ENCODE measurements at places on chromosomes 7 and 10.
A peak's percentile ranks its signal among the peaks of the same experiment; 100 is the strongest.

GRCh38 chr10:543862-544822, 145.3 kb downstream of the DIP2C start:
- no peak overlapping the region for H3K4me3 ChIP-seq
- no peaks in the 10 kb centered on the region for H3K27me3 ChIP-seq
- no peak overlapping the region for H3K27ac ChIP-seq
- DNase-seq: no peak
- H3K36me3 ChIP-seq: no peaks in the 10 kb centered on the region

DNA sequence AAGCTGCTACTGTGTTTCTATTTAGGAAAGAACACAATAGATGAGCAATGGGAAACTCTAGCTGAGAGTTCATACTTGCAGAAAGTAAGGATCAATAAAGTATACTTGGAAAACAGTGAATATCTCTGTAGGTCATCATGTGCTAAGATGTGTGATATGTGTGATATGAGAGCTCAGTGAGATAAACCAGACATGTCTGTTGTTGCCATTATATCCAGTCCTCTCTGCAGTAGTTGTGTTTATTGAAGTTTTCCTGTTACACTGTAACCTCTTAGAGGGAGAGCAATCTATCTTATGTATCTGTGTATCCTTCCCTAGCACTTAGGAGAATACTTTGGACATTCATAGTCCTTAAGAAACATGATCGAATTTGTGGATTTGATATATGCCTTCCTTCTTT, 19.1 kb downstream of the TRUB1 start:
- H3K27ac ChIP-seq: no peak overlapping the region
- H3K36me3 ChIP-seq: peaks cover 4% of the 10 kb centered on the region
- H3K27me3 ChIP-seq: no peaks in the 10 kb centered on the region
- no peak overlapping the region for H3K4me3 ChIP-seq
- DNase-seq: no peak
- peaks cover 3% of the 10 kb centered on the region for H3K4me1 ChIP-seq

DNA sequence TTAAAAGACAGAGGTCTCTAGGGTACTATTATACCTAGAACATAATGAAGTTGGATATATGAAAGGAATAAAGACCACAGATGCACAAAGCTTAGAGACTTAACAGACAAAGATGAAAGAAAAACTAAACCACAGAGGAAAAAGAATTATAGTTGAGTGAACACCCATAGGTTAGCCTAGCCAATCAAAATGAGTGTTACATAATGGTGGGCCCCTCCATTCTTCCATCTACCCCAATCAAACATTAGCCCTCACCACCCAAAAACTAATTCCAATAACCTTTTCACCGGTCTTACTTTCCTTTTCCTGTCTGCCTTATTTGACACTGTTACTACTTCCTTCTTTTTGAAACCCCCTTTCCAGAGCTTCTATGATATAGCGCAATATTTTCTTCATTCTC, 130.1 kb downstream of the ELMO1 start:
- no peak for DNase-seq
- no peak overlapping the region for H3K27ac ChIP-seq
- no peak overlapping the region for H3K4me3 ChIP-seq
- no peaks in the 10 kb centered on the region for H3K36me3 ChIP-seq

DNA sequence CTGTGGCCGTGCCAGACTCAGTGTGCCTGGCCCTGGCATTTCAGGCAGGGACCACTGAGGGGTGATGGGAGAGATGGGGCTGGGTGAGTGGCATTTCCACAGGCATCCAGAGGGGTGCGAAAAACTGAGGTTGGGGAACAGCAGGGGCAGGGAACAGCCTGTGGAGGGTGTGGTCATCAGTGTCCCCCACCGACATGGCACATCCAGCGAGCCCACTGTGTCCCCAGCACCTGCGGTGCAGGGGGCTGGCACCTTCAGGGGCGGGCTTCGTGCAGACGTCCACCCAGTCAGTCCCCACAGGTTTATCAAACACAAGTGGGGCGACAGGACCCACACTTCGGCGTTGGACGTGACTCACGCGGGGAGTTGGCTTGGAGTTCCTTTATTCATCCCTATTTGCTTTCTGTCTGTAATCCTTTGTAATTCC, 14.8 kb downstream of the CUX1 start:
- no peaks in the 10 kb centered on the region for H3K27me3 ChIP-seq
- H3K27ac ChIP-seq: no peak overlapping the region
- H3K4me1 ChIP-seq: no peaks in the 10 kb centered on the region
- no peak overlapping the region for H3K4me3 ChIP-seq
- peaks cover 6% of the 10 kb centered on the region for H3K36me3 ChIP-seq
- DNase-seq: no peak

- H3K4me1 ChIP-seq: no peaks in the 10 kb centered on the region
- H3K27me3 ChIP-seq: no peaks in the 10 kb centered on the region
Measured at GRCh38 chr7:74202841-74203556, 6.8 kb upstream of the LAT2 start.

DNA sequence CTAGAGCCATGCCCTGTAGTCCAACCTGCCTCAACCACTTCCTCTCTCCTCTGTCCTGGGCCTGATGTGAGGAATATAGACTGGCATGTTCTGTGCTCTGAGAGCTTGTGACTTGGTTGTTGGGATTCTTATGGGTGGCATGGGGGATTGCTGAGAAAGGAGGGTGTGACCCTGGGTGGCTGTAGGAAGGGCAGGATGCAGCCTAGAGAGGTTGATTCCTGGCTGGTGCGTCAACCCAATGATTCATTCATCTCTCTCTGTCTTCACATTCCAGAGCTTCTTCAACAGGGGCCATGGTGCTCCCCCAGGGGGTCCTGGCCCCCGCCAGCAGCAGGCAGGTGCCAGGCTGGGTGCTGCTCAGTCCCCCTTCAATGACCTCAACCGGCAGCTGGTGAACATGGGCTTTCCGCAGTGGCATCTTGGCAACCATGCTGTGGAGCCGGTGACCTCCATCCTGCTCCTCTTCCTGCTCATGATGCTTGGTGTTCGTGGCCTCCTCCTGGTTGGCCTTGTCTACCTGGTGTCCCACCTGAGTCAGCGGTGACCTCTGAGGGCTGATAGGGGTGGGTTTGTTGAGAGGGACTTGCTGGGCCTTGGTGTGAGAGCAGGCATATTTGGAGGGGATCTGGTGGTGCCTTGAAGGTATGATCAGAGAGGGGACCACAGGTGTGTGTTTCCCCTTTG, 2.6 kb downstream of the FAM241B start:
- no peaks in the 10 kb centered on the region for H3K27me3 ChIP-seq
- H3K36me3 ChIP-seq: peaks cover 20% of the 10 kb centered on the region
- DNase-seq: no peak
- no peak overlapping the region for H3K4me3 ChIP-seq

DNA sequence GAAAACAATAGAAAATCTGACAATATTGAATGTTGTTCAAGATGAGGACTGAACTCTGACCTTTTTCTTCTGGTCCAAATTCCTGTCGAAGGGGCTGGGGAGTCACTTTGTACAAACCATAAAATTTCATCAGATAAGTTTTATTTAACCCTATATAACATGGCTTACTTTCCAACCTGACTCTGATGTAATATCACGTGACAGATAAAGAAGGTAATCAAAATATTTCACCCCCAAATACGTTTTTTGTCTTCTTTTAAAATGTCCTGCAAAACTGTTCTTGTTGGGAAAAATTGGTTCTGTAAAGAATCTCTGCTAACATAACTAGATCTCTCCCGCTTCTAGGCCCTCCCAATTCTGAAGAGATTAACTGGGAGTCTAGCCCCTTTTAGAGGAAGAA, 90.9 kb upstream of the MDFIC start:
- H3K27ac ChIP-seq: no peak overlapping the region
- no peaks in the 10 kb centered on the region for H3K4me1 ChIP-seq
- no peak overlapping the region for H3K4me3 ChIP-seq
- no peaks in the 10 kb centered on the region for H3K27me3 ChIP-seq

DNA sequence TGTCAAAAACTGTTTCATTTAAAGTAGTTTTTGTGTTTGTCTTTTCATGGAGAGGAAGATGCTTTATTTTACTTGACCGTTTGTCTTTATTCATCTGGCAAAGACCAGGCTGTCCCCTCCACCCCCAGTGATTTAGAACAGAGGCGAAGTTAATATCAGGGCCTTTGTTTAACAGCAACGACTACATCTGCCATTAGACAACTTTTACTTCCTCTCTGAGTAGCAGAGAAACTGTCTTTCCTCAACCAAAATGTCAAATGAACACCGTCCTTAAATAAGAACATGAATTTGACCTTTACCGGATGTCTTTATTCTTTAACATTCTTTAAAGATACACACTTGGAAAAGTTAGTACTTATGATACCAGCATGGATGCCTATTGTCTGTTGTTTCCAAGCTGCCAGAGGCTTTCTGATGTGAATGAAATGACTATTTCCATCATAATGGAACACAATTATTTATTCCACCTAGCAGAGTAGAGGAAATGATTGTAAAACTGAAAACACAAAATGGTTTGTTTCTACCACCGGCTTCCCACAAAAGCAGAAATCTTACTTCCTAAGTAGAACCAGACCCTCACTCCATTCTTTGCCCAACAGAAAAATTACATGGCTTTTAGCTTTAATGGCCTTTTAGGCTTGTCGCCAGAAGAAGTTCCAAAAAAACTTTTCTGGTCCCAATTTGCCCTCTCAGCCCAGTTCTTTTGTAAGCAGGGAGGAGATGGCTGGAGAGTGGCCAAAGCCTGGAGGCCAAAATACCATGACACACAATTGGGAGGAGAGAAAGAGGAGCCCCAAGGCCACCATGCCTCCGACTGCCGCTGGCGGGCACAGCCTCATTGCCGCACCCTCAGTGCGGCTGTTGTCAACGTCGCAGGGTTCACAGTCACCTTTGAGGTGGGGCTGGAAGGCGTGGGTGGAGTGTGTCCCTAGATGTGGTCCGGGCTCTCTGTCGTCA, 168.5 kb downstream of the TEX36 start:
- peaks cover 3% of the 10 kb centered on the region for H3K4me1 ChIP-seq
- no peaks in the 10 kb centered on the region for H3K36me3 ChIP-seq
- H3K27me3 ChIP-seq: no peaks in the 10 kb centered on the region
- no peak overlapping the region for H3K4me3 ChIP-seq
- no peak overlapping the region for H3K27ac ChIP-seq
- peak; percentile 93 for DNase-seq

DNA sequence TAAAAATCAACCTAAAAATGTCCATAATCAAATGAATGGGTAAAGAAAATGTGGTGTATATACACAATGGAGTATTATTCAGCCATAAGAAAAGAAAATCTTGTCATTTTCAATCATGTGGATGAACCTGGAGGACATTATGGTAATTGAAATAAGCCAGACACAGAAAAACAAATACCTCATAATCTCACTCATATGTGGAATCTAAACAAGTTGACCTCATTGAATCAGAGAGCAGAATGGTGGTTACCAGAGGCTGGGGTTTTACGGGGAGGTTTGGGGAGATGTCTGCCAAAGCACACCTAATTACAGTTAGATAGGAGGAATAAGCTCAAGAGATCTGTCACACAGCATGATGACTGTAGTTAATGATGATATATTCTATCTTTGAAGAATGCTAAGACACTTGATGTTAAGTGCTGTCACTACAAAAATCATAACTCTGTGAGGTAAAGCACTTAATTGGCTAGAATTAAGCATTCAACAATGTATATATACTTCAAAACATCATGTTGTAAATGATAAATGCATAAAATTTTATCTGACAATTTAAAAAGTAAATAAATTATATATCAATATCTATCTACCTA, 39.1 kb upstream of the TNPO3 start:
- H3K27me3 ChIP-seq: peaks cover 2% of the 10 kb centered on the region
- no peaks in the 10 kb centered on the region for H3K36me3 ChIP-seq
- H3K4me3 ChIP-seq: no peak overlapping the region
- no peak overlapping the region for H3K27ac ChIP-seq

GRCh38 chr10:112782200-112782907, 167.7 kb upstream of the TCF7L2 start:
- DNase-seq: no peak
- H3K4me3 ChIP-seq: no peak overlapping the region
- H3K4me1 ChIP-seq: peaks cover 13% of the 10 kb centered on the region
- H3K27ac ChIP-seq: no peak overlapping the region
- no peaks in the 10 kb centered on the region for H3K36me3 ChIP-seq
- H3K27me3 ChIP-seq: no peaks in the 10 kb centered on the region

DNA sequence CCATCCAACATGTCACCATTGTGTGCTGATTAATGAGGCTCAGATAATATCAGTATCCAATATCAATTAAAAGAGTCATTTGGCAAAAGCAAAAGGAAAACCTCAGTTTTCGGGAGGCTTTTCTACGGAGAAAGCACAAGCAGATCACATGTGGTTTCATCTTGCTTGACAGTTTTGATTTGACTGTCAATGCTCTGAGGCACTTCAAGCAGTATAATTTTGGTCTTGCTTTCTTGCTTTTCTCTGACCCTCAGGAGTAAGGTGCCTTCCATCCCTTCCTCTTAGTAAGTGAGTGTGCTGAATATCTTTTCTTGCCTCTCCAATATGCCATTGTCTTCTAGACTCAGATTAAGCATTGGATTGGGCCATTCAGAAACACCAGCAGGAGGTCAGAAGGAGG, 115.5 kb upstream of the CALCR start:
- H3K27ac ChIP-seq: no peak overlapping the region
- H3K4me1 ChIP-seq: no peaks in the 10 kb centered on the region
- no peak for DNase-seq
- no peak overlapping the region for H3K4me3 ChIP-seq

- no peaks in the 10 kb centered on the region for H3K4me1 ChIP-seq
- no peak overlapping the region for H3K27ac ChIP-seq
- no peak overlapping the region for H3K4me3 ChIP-seq
- no peak for DNase-seq
Measured at GRCh38 chr10:73509695-73510094, 13.9 kb upstream of the PPP3CB start.

GRCh38 chr10:86105640-86106039, 261.0 kb downstream of the GRID1 start:
- no peaks in the 10 kb centered on the region for H3K27me3 ChIP-seq
- H3K4me1 ChIP-seq: no peaks in the 10 kb centered on the region
- no peak for DNase-seq
- no peak overlapping the region for H3K27ac ChIP-seq

GRCh38 chr7:6482307-6482706, 34.6 kb upstream of the DAGLB start:
- no peak overlapping the region for H3K27ac ChIP-seq
- no peak overlapping the region for H3K4me3 ChIP-seq
- H3K36me3 ChIP-seq: peaks cover 13% of the 10 kb centered on the region
- H3K4me1 ChIP-seq: peaks cover 5% of the 10 kb centered on the region
- no peak for DNase-seq
- no peaks in the 10 kb centered on the region for H3K27me3 ChIP-seq

DNA sequence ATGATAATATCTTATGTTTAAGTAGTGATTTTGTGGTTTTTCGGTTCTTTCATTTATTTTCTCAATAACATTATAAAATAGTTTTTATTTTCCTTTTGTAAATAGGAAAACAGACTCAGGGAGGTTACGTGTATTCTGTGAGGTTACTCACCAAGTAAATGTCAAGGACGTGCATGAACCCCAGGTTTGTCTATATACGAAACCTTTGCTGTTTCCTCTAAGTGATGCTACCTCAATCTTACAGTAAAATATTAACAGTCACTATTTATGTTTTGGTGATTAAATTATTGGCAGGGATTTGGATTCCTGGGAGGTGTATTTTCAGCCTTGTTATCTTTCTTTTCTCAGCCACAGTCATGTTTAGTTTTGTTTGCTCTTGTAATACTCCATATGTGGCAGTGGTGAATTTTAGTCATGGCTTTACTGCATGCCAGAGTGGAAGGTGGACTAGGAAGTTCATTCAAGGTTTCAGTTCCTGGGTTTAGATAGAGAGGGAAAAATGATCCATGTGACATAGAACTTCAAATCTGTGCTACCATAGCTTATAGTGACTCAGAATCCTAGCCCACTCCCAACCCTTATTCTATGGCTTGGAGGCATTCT, 139.9 kb downstream of the ARL4A start:
- H3K4me1 ChIP-seq: no peaks in the 10 kb centered on the region
- H3K27me3 ChIP-seq: no peaks in the 10 kb centered on the region
- H3K27ac ChIP-seq: no peak overlapping the region
- H3K4me3 ChIP-seq: no peak overlapping the region

GRCh38 chr10:59180689-59181270, 4.3 kb downstream of the PHYHIPL start:
- peak; percentile 80 for DNase-seq
- peaks cover 12% of the 10 kb centered on the region for H3K27me3 ChIP-seq
- H3K27ac ChIP-seq: no peak overlapping the region
- no peak overlapping the region for H3K4me3 ChIP-seq
